Activated naive CD8-positive, alpha-beta T cell treated with anti-CD3 and anti-CD28 coated beads, Interleukin-2, amount 10 ng/mL, durations not matched to agents 7 days and 5 days (primary cell): ENCODE measurements at places on chromosomes 12 and 14. TPM values are rescaled to one million over a fixed set of nuclear protein-coding genes. Genes with fewer than 3 reads are reported as not detected.

The GNPNAT1 gene
- 9.7 TPM for total RNA-seq

The GNG2 gene
- total RNA-seq, result 247 TPM

GRCh38 chr12:91120781-91121180 is 9.5 kb upstream of the LUM start:
- H3K4me1 ChIP-seq, result no peaks in the 10 kb centered on the region
- no peaks in the 10 kb centered on the region for H3K27me3 ChIP-seq
- H3K4me3 ChIP-seq, result no peak overlapping the region
- H3K36me3 ChIP-seq, result no peaks in the 10 kb centered on the region

DNA sequence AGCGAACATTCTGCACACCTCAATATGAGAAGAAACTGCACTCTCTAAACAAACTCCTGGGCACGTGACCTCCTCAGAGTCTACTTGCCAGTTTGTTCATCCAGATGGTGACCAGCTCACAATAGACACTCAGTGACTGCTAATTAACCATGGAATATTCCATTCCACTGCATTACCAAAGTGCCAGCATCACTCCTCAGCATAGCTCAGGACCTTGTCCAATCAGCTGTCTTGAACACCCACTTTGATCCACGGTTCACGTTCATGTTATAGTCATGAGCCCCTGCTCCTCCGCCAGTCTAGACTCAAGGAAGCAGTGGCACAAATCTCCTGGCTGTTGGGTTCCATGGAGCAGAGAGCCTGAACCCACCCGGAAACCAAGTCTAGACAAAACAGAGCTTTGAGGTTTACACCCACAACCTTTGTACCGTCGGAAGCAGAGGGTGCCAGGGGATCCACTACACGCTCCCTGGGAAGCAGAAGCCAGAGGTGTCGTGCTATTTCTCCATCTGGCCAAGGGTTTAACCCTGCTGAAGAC is 285.3 kb downstream of the ZFP36L1 start:
- no peak overlapping the region for H3K27ac ChIP-seq
- H3K27me3 ChIP-seq, result no peaks in the 10 kb centered on the region
- DNase-seq, result no peak

DNA sequence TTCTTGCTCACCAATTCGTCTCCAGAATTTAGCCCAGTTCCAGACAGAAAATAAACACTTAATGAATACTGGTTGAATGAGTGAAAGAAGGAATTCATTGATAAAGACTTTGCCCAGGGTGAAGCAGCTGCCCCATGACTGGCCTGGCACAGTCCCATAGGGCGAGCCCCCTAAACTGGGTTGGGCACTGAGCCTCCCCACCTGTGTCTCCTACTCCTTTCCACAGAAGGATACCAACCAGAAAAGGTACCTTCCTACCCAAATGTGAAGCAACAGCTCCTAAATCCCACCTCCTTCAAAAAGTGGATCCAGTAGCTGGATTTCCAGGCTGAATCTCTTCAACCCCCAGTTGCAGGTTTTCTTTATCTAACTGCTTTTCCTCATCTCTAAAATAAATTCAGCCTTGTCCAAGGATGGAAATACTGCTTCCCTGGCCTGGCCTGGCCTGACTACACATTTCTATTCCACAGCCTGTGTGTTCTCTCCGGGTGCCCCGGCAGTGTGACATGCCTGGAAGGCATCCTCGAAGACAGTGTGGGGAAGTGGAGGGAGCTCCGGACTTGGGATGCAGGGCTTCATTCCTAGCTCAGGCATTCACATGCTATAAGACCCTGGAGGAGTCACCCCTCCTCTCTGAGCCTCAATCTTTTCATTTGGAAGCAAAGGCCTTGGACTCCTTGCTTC is 7.6 kb downstream of the KRT3 start:
- H3K27ac ChIP-seq, result no peak overlapping the region
- peaks cover 6% of the 10 kb centered on the region for H3K4me1 ChIP-seq
- no peaks in the 10 kb centered on the region for H3K36me3 ChIP-seq
- no peak overlapping the region for H3K4me3 ChIP-seq

DNA sequence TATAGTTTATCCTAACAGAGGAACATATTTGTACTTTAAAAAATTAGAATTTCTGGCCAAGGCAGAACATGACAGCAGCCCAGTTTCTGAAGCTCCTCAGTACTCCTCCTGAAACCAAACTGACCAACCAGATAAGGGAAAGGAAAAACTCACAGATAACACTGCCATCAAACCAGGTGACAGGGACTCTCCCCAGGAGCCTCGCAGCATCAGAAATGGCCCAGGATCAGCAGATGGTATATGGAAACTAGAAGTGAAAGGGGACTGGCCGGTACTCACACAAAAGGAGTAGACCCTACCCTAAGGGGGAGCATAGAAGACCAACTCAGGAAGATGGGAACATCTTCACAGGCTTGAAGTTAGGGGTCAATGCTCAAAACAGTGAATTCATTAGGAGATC is 22.0 kb downstream of the GALC start:
- DNase-seq, result no peak
- H3K36me3 ChIP-seq, result peaks cover 36% of the 10 kb centered on the region
- no peak overlapping the region for H3K4me3 ChIP-seq

GRCh38 chr14:101480747-101481530 is 80.4 kb upstream of the DIO3 start:
- H3K4me1 ChIP-seq, result no peaks in the 10 kb centered on the region
- no peaks in the 10 kb centered on the region for H3K36me3 ChIP-seq
- no peak overlapping the region for H3K4me3 ChIP-seq
- H3K27me3 ChIP-seq, result peaks cover 11% of the 10 kb centered on the region
- peak; percentile 6 for DNase-seq

DNA sequence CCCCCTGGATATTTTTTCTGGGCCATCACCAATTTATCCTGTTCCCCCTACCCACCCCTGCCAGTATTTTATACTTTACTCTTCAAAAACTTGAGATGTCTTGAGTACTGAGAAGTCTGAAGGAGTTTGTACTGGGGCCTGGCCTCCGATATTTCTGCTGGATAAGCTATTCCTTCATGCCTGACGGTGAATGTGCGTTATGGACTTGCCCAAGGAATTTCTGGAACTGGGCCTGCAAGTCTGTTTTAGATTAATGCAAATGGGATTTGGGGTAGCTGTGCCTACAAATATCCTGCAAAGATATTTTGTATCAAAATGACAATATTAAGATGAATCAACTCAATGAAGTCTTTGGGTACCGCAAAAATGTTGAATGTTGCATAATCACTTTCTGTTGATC is at the start of gene PTCSC3:
TSS of gene PTCSC3 (minus strand) at position 199 of the 400 bp plus-strand sequence.
- no peak within 1 kb of the TSS for H3K27ac ChIP-seq
- DNase-seq, result no peak
- no peaks in the 10 kb centered on the region for H3K36me3 ChIP-seq
- no peaks in the 10 kb centered on the region for H3K4me1 ChIP-seq

DNA sequence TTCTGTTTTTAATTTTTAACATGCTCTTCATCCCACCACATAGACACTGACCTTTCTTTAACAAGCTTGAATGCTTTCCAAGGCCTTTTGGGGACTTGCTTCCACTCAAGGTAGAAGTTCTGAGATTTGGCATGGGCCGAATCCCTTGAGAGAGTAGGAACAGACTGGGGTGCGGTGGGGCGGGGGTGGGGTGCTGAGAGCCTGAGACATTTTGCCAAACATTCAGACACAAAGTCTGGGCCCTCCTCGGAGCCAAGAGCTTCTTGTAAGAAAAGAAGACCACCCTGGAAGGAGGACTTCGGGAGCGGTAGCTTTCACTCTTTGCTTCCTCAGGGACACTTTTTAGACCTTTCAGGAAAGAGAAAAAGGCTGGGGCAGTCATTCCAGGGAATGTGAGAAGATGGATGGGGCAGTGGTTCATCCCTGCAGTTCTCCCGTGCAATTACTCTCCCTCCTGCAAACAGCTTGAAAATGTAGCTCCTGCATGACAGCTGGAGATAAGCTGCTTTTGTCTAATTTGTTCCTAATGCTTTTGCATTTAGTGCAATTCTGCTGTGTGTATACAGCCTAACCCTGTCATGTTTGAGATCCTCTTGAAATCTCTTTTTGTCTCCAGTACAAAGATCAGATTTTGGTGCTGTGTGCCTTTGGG is 16.3 kb upstream of the MYO1H start:
- no peak overlapping the region for H3K27ac ChIP-seq
- no peak overlapping the region for H3K4me3 ChIP-seq
- H3K27me3 ChIP-seq, result peaks cover 12% of the 10 kb centered on the region
- no peaks in the 10 kb centered on the region for H3K36me3 ChIP-seq

DNA sequence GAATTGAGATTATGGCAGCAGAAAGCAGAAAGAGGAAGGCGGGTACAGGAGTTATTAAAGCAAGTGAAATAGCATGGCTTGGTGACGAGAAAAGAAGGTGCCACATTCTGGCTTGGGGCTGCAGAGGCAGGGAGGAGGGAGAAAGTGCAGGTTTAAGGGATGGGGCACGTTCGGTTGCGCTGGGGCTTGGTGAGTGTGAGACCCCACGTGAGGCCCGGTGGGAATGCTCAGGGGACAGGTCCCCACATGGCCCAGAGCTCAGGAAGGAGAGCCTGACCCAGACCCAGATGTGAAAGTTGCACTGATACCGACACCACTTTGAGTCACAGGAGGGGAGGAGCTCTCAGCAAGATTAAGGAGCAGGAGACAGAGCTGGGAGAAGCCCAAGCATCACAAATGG is 187.1 kb downstream of the PIWIL1 start:
- H3K4me1 ChIP-seq, result no peaks in the 10 kb centered on the region
- no peak overlapping the region for H3K4me3 ChIP-seq
- no peaks in the 10 kb centered on the region for H3K36me3 ChIP-seq
- no peak overlapping the region for H3K27ac ChIP-seq
- DNase-seq, result no peak
- no peaks in the 10 kb centered on the region for H3K27me3 ChIP-seq

DNA sequence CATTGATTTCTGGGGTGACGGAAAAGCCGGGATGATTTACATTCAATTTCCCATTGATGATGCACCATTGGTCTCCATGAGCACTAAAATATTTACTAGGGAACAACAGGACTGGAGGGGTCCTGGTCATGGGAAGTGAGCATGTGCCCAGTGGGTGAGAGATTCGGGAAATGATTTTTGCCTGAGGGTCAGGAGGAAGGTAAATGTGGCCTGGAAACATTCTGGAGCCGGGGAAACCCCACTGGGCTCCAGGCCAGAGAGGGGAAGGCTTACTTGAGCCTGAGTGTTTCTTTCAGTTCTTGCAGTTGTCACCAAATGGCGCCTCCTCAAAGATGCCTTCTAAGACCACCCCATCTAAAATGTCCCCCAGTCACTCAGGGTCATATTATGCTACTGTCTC is 532.3 kb upstream of the TBX3 start:
- H3K27me3 ChIP-seq, result no peaks in the 10 kb centered on the region
- H3K4me3 ChIP-seq, result no peak overlapping the region
- no peaks in the 10 kb centered on the region for H3K4me1 ChIP-seq
- no peaks in the 10 kb centered on the region for H3K36me3 ChIP-seq

- no peak overlapping the region for H3K4me3 ChIP-seq
- DNase-seq, result no peak
- H3K27me3 ChIP-seq, result peaks cover 4% of the 10 kb centered on the region
- no peak overlapping the region for H3K27ac ChIP-seq
- H3K36me3 ChIP-seq, result no peaks in the 10 kb centered on the region
- H3K4me1 ChIP-seq, result no peaks in the 10 kb centered on the region
These were observed 122.0 kb upstream of the ATXN7L3B start for GRCh38 chr12:74415633-74416032.

DNA sequence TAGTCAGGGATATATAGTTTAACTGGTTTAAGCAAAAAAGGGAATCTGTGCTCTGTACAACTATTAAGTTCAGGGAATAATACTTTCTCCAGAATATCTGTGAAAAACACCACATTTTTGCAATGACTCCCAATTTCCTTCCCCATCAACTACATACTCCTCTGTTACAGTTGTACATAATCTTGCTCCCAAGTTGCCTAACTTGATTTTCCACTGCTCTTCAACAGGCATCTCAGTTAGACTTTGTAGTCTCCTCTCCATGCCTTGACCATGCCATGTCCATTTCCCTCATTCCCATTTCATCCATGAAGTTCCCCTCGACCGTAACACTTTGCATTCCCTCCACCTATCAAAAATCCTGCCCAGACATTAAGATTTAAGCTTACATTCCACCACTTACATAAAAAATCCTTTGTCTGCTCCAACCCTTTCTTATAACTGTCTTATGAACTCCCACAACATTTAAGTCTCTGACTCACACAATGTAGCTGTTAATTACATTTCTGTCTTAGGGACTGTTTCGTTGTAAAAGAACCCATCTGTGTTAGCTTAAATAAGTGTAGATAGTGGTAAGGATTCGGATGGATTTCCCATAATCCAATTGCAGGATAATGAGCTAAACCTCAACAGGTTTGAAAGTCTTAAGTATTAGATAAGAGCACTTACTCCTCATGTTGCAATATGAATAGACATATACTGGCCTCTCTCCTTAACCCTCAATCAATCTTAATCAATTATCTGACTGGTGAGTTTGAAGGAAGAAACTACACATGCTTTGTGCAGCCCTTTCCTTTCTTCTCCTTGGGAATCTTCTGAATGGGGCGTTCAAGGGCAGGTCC is 156.5 kb downstream of the PAWR start:
- no peaks in the 10 kb centered on the region for H3K27me3 ChIP-seq
- no peaks in the 10 kb centered on the region for H3K36me3 ChIP-seq
- H3K4me3 ChIP-seq, result no peak overlapping the region
- no peak for DNase-seq
- H3K4me1 ChIP-seq, result no peaks in the 10 kb centered on the region

DNA sequence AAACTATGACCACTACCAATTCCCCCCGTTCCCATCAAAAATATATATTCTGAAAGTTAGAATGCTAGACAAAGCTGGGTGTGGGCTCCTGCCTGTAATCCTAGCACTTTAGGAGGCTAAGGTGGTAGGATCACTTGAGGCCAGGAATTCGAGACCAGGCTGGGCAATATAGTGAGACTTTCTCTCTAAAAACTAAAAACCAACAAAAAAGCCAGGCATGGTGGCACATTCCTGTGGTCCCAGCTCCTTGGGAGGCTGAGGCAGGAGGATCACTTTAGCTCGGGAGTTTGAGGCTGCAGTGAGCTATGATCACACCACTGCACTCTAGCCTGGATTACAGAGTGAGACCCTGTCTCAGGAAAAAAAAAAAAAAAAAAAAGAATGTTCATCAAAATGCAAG is 48.8 kb upstream of the COL2A1 start:
- no peaks in the 10 kb centered on the region for H3K27me3 ChIP-seq
- no peak overlapping the region for H3K27ac ChIP-seq
- H3K4me3 ChIP-seq, result no peak overlapping the region
- no peak for DNase-seq
- peaks cover 4% of the 10 kb centered on the region for H3K4me1 ChIP-seq
- peaks cover 18% of the 10 kb centered on the region for H3K36me3 ChIP-seq

DNA sequence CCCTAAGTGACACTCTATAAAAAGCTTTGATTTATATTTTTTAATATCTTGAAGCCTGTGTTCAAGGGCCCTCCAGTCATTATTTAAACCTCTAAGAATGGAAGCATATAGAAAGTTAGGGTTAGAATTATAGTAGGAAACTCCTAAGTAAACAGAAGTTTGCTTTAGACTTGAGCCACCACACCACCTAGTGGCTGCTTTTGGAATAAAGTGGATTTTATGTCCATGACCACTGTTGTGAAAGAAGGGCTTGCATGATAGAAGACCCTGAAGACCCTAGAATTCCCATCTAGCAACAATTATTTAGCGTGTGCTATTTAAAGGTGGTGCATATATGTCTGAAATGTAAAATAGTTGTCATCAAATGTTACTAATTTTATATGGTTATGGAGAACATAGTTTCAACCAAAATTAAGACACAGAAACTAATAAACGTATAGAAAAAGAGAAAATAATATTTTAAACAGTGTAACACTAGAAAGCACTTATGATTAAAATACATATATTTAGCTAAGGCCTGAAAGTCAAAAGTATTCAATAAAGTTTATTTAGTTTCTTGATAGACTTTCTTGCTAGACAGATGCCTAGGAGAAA is 21.3 kb downstream of the LRRIQ1 start:
- H3K4me1 ChIP-seq, result no peaks in the 10 kb centered on the region
- no peak overlapping the region for H3K27ac ChIP-seq
- no peak overlapping the region for H3K4me3 ChIP-seq
- H3K27me3 ChIP-seq, result no peaks in the 10 kb centered on the region
